ENCODE measurements at places on chromosomes 12 and 14.

DNA sequence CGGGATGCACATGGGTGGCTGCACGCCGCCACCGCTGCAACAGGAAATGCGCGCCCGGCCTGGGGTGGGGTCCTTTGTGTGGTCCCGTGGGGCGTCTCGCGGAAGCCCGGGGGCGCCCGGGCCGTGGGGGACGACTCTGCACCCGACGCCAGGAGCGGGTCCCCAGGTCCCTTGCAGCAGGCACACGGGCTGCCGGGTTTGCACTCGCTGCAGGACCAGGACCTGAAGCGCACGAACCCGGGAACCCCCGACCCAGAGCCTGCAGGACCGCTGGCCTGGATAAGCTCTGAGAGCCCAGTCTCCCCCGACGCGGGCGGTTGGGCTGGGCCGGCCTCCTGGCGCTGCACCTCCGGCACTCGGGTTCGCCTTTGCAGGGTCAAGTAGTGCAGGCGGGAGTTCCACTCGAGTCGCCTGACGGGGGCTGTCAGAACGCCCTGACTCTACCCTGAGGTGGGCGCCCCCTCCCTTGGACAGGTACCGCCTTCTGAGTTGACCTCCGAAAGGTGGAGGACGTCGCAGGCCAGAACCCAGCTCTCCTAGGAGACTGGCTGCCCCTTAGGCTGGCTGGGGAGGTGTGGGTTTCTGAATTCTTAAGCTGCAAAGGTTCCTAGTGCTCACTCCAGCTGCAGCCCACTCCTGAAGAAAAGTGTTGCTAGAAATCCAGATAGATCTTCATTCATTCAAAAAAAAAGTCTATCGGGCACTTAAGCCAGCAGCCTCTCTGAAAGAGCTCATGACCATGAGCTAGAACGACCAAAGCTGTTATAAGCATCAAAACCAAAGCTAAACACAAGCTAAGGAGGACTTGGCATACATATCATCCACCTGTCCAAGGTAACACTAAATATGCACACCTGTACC is 68.0 kb downstream of the RNF34 start:
- no peak for DNase-seq

GRCh38 chr14:35229084-35229791 is 62.9 kb upstream of the PSMA6 start:
- no peak for DNase-seq

DNA sequence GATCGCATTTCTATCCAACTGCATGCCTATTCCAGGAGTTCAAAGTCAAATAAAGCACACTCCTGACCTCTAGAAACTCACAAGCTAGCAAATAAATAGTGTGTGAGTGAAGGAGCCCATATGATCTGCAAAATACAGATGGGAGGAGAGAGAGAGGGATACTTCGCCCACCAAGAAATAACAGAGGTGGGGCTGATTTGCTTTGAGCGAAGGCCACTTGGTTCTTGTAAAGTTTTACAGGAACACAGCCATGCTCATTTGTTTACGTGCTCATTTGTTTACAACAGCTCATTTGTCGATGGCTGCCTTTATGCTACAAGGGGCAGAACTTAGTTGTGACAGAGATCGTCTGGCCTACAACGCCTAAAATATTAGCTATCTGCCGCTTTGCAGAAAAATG is 63.4 kb upstream of the GPATCH2L start:
- no peak for DNase-seq

DNA sequence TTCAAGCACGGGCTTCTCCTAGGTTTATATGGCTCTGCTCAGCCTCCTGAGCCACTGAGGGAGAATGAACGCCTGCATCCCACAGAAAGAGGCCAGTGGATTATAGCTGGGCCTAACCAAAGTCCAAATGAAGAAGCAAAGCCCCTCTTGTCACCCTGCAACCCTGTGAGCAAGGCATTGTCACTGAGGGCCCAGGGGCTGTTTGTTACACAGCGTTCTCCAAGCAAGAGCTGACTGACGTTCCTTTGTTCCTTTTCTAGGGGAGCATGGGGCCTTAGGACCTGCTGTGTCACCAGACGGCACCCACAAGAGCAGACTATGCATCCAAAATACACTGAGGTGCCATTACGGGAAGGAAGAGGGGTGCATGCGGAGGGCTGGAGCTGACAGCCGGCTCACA is 4.3 kb upstream of the FBRSL1 start:
- DNase-seq: no peak

DNA sequence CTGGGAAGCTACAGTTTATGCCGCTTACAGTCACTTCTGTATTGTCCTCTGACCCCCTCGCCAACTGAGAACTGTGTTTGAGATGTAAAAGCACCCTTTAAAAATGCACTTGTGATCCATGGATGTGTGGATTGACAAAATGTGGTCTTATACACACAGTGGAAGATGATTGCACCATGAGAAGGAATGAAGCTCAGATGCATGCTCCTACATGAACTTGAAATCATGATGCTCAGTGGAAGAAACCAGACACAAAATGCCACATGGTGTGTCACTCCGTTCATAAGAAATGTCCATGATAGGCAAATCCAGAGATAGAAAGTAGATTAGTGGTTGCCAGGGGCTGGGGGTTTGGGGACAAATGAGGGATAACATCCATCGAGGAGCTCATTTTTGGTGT is 58.0 kb downstream of the PITPNM2 start:
- no peak for DNase-seq

DNA sequence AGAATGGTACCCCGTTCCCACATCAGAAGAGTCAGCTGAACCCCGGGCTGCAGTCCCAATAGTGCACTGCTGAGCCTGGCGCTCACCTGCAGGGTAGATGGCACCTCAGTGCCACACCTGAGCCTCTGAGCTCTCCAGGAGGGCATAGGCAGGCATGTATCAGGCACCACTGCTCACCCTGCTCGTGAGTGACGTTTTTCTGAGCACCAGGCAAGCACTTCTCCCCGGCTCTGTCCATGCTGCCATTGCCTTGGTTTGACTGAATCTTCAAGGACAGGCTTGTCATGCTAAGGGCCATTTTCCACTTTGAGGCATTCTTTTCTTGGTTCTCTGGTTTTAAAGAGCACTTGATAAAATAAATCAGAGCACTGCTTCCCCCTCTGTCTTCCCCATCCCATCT is 161.6 kb upstream of the PRMT8 start:
- DNase-seq: no peak

- no peak for DNase-seq
These were observed 9.8 kb downstream of the DLK1 start for GRCh38 chr14:100736269-100737180.

GRCh38 chr14:72686101-72686500 is 207.8 kb downstream of the DPF3 start:
- DNase-seq: no peak

- DNase-seq: no peak
These were observed 53.7 kb upstream of the DYRK2 start for GRCh38 chr12:67594888-67595287.
